ENCODE measurements at places on chromosomes 7 and 10.
A peak's percentile ranks its signal among the peaks of the same experiment; 100 is the strongest.

- DNase-seq, result no peak
Measured at GRCh38 chr7:74395745-74396311, 57.9 kb upstream of the GTF2IRD1 start.

DNA sequence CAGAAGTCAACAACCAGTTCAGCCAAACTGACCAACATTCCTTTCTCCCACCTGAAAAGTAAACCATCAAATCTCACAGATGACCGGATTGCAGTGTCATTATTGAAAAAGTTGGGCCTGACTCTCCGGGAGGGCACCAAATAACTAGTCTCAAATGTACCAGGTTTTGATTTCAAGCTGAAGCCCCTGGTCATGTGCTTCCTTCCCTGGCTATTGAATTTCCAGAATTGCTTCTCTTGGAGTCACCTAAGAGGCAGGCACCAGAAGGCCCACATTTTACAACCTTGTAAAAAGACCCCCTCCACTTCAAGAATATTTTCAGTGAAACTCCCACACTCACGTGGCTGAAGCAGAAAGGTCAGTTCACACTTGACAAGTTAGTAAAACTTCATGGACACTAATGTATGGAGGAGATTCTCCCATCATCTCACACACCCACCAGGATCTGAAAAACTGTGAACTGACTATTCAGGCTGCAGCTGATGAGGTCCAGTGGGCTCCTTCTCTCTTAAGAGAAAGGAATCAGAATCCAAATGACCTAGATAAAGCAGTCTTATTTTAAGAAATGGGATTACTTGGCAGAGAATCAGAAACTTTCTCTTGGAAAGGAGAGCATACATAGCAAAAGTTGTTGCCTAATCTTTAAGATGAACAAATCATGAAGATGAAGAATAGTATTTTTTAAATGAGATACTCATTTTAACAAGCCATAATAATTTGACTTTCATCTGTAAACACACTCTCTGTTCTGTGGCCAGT lies 53.6 kb downstream of the DLD start:
- no peak for DNase-seq

DNA sequence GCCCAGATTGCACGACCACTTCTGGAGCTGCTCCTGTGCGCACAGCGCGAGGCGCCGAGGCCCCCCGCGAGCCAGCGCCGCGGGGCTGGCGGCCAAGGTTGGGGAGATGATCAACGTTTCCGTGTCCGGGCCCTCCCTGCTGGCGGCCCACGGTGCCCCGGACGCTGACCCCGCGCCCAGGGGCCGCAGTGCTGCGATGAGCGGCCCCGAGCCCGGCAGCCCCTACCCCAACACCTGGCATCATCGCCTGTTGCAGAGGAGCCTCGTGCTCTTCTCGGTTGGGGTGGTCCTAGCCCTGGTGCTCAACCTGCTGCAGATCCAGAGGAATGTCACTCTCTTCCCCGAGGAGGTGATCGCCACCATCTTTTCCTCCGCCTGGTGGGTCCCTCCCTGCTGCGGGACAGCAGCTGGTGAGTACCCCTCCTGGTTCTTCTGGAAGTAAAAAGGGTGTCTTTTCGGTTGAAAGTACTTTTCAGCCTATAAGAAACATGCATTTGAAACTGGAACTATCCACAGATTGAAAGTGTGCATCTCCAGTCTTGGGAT lies 683 bp downstream of the INSIG1 start:
- no peak for DNase-seq

- DNase-seq, result no peak
Measured at GRCh38 chr7:32559480-32559879, 64.2 kb downstream of the AVL9 start.

- DNase-seq, result peak; percentile 7
Measured at GRCh38 chr10:74078037-74078436, 72.6 kb downstream of the AP3M1 start.

GRCh38 chr10:37535459-37536246 lies 321.8 kb downstream of the ZNF248 start:
- no peak for DNase-seq

GRCh38 chr7:53485354-53485753 lies 449.9 kb downstream of the POM121L12 start:
- DNase-seq, result no peak

DNA sequence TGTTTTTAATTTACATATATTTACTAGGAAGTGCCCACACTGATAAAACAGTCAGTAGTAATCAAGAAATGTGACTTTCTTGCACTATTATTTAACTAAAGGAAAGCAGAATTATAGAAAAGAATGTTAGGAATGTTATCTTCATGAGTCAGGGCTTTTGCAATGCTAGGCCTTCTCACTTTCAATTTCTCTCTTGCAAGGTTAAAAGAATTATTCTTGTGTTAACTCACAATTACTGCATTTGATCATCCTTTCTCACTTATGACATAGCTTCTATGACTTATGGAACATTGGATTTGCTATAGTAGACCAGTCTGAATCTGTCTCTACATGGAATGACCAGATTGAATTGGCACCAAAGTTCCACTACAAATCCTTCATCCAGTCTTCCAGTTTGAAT lies 192.4 kb downstream of the SDK1 start:
- no peak for DNase-seq

DNA sequence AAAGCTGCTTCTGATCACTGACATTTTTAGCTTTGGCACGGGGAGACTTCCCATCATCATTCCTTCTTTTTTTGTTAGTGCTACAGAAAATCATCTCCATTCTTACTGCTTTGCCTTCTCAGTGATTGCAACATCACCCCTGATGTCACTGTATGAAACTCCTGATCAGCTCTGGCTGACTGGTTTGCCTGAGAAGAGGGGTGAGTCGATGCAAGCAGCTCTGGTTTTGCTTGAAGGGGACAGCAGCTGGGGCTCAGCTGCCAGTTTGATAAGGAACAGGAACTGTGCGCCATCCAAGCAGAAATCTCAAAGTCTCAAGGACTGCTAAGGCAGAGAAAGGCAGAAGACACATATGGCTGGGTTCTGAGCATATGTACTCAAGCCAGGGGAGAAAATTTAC lies 808.5 kb upstream of the CELF2 start:
- DNase-seq, result no peak
